ENCODE measurements at places on chromosomes 1 and 21. TPM values are rescaled to one million over a fixed set of nuclear protein-coding genes. Genes with fewer than 3 reads are reported as not detected.

- no peak for DNase-seq
Observed at GRCh38 chr1:155062702-155063411, 683 bp upstream of the EFNA4 start.

Gene THEMIS2
- 9.3 TPM for total RNA-seq

- no peak for DNase-seq
Observed at GRCh38 chr1:219902951-219903350, 25.4 kb downstream of the SLC30A10 start.

DNA sequence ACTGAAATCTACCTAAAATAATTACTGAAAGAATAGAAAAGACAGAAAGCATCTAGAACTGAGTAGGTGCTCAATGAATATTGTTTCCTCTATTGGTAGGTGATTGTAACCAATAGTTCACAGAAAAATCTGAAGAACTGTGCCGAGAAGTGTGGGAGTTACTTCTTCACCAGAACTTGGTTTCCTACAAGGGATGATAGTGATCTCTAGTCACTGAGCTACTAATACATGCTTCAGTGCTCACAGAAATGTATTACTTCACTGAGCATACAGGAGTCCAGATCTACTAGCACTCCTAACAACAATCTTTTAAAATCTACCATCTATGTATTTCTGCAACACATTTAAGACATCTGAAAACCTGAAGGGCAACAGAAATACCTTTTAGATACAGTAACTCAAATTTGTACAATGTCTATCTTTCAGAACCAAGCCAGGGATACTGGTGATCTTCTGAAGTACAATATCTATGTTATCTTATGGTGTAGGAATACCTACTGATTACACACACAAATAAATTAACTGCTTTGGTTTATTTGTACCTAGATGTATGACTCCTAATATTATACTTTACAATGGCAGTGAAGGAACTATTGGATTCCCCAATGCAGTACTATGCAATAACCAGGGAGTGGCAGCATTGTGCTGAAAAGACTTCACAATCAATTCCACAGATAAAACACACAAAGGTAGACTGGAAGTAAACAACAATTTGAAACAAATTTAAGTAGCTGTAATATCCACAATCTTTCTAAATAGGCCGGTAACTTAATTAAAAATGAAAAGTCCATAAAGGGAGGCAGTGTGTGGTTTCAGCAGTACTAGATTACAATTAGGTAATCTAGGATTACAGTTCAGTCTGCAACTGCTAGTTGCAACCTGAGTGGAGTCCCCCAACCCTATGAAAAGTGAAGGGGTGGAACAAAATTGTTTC is 243.0 kb downstream of the SLC45A1 start:
- peak; percentile 78 for DNase-seq

DNA sequence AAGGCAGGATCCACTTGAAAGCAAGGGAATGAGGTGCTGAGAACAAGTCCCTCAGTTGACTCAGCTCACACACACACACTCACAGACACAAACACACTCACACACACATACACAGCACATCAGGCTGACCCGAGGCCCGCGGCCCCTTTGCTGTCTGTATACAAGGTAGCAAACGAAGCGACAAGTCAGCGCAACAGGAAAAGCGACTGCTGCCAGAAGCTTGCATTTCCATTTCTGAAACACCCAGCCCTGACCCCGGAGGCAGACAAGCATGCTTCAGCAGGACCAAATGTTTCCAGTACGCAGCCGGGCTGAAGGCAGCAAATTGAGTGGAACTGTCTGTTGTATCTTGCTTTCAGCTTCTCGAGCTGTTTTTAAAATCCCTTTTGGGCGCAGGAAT is 501.6 kb downstream of the NPHP4 start:
- DNase-seq = no peak

- no peak for DNase-seq
Observed at GRCh38 chr1:203491664-203492063, 2.3 kb upstream of the OPTC start.

DNA sequence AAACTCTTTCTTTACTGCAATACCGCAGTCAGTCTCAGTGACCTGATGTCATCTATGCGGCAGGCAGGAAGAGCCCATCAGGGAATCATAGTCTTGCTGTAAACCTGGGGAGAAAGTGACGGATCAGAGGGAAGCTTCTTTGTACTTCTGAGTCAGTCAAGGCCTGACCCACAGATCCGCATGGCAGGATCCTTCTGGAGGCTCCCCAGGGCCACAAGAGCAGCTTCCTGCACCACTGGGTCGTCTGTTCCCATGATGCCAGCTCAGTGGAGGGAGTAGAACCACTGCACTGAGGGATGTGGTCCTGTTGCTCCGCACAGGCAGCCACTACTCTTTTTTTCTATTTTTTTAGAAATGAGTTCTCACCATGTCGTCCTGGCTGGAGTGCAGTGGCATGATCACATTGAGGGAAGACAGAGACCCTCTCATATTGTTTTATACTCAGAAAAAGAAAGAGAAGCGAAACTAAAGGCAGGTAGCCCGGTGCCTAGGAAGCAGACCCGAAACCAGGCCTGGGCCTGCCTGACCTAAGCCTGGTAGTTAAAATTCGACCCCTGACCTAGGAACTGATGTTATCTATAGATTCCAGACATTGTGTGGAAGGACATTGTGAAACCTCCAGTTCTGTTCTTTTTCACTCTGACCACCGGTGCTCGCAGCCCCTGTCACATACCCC is 6.3 kb upstream of the ERVH48-1 start:
- DNase-seq = no peak

Gene ETV3
- 15.6 TPM for total RNA-seq

DNA sequence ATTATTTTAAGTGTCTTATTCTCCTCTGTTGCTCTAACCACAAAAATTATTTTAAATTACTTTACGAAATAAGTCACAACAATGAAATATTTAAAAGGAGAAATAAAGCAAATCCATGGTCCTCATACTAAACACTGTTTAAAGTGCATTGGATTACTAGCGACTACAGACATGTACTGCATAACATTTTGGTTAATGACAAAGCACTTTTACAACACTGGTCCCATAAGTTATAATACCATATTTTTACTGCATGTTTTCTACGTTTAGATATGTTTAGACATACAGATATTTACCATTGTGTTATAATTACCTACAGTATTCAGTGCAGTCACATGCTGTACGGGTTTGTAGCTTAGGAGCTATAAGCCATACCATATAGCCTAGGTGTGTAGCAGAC is 30.2 kb downstream of the VAMP4 start:
- no peak for DNase-seq

Measured in renal cortical epithelial cell (primary cell).